ENCODE measurements at places on chromosomes 5 and 9.

DNA sequence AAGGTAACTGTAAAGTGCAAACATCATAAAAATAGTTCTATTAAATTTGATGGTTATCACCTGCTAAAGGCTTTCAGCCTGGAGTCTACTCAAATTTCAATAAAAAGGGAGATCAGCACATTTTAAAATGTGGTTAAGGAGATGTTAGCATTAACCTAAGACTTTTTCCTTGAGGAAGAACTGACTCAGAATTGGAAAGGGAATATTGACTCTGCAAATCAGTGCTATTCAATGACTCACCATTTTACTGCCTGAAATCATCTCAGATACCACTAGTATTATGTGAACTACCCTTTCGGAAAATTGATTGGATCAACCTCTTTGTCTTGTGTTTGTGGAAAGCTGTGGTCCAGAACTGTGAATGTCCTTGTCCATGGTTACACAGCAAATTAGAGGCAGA lies 113.3 kb downstream of the ADRB2 start:
- peak; percentile 60 for DNase-seq

- DNase-seq = no peak
Observed at GRCh38 chr9:93406371-93406770, 45.1 kb upstream of the FAM120A start.

DNA sequence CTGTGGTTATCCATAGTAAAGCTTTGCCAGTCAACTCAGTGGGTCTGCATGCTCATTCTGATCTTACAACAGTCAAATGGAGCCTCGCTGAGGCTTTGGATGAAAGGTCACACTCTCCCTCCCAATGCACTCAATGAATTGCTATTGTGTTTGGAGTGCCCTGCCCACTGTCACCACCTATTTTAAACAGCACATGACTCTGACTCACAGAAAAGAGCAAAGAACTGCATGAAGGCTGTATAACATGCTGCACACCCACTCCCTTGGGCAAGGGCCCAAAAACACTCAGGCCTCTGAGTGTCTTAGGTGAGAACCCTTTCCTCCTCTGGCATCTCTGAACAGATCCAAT lies 118.7 kb upstream of the CCDC112 start:
- peak; percentile 97 for DNase-seq

DNA sequence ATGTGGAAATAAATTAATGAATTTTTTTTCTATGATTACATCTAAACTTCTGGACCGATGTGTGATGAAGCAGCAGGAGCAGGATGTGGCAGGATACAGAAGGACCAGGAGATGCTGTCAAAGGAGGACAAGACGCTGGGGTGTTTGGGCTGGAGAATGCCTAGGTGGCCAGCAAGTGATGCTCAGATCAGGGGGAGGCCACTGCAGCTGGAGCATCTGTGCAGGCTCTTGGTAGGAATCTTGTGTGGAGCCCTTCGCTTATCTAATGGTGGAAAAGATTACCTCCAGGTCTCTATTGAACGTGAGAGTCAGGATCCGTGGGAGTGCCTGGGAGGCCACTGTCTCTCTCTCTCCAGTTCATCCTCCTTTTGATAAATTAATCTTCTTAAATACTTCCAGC lies 79.8 kb downstream of the MRPL36 start:
- no peak for DNase-seq

DNA sequence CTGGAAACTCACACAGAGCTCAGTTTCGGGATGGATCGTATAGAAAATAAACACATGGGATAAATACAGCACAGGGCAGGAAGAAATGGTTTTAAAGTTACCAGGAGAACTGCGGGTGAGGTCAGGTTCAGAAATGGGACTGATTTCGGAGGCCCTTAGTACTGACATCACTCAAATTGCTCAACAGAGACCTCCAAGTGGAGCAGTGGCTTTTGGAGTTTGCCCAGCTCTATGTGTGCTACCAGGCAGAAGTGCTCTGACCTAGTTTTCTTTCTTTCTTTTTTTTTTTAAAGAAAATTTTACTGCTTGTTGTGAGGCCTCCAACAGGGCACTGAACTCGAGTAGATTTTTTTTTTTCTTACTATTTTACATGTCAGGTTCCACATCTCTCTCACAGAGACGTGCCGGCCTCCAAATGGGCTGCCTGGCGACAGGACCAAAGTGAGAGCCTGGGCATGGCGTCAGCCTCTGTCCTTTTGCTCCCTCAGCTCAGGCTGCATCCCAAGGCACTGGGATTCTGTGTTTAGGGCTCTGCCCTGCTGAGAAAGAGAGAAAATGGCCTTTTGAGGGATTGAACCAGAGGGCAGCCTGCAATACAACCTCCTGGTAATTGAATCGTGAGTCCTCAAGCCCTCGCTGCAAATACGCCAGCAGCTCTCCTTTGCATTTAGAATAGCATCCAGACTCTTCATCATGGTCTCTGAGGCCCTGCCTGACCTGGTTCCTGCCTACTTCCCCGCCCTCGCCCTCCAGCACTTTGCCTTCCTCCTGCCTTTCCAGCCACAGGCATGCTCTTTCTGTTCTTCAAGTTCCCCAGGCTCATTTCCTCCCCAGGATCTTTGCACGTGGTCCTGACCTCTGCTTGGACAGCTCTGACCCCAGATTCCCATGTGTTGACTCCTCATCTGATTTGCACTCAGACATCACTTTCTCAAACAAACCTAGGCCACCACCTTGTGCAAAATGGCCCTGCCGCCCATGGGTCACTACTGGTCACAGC lies 173.5 kb downstream of the FGF1 start:
- peak; percentile 66 for DNase-seq

DNA sequence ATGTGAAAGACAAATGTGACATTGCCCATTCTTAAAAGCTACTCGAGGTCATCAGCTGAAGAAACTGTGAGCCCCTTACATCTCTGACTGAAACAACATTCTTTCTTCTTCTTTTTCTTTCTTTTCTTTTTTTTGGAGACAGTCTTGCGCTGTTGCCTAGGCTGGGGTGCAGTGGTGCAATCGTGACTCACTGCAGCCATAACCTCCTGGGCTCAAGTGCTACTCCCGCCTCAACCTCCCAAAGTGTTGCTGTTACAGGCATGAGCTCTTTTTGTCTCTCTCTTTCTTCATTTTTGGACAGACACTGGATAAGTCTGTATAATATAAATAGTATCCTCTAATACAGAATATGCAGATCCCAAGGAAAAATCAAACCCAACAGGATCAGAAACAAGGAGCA lies 263.7 kb upstream of the KLF9 start:
- DNase-seq = peak; percentile 67

GRCh38 chr5:147509710-147510651 lies at the start of gene DPYSL3:
Gene DPYSL3, minus strand, starts transcription at chr5:147510068. Its CDS starts 210 bp downstream, at chr5:147509858.
- DNase-seq = peak; percentile 65

- DNase-seq = no peak
Observed at GRCh38 chr9:114431003-114431402, 43.2 kb upstream of the AKNA start.

DNA sequence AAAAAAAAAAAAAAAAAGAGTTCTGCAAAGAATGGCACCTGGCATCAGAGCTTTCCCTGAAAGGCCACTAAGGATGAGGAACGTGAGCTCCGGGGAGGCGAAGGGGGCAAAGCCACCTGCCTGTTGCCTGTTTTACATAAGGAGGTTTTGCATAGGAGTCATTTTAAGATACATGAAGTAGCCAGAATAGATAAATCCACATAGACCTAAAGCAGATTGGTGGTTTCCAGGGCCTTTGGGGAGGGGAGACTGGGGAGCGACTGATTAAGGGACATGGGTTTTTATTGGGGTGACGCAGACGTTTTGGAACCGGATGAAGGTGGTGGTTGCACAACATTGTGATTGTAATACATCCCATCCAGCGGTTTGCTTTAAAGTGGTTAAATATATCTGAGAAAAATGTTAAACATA lies 7.1 kb downstream of the NEK6 start:
- peak; percentile 78 for DNase-seq

DNA sequence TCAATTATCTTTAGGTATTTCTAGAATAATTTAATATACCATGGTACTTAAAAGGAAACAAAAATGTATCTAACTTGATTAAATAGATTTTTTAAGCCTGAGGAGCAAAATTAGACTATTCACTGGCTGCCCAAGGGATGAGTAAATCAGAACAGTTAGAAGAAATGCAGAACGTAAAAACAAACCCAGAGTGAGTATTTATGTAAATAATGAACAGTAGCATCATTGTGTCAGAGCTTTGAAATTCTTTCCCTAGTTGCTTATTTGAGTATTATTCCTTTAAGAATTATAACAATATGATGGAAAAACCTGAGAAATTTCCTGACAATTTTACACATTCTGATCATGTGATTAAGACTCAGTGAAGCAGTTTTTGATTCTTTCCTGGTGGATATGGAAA lies 200.9 kb downstream of the GDNF start:
- peak; percentile 33 for DNase-seq

- DNase-seq = peak; percentile 39
Observed at GRCh38 chr5:96141749-96142148, 180.1 kb upstream of the ELL2 start.

DNA sequence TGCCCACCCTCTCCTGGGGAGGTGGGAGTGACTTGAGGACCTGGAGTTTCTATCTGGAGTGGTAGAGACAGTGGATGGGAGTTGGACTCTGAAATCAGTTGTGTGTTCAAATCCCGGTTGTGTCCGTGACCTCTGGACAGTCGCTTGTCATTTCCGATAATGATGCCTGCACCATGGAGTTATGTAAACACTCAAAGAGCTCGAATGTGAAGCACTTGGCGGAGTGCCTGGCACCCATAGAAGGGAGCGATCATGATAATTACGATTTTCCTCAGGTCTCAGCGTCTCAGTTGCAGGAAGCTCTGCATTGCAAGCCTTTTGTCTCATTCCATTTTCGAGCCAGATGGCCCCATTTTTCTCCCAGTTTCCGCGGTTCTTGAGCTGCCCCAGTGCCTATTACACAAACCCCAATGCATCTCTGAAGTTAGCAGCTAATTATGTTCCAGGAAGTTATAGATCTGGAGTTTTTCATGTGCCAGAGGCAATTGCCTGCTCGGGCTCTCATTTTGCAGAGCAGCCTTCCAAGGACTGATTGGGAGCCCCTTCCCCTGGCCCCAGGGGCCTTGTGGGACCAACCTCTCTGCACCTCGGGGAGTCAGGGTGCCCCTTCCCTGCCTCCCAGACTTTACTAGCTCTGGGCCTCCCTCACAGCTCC lies 175.5 kb upstream of the MVB12B start:
- no peak for DNase-seq

DNA sequence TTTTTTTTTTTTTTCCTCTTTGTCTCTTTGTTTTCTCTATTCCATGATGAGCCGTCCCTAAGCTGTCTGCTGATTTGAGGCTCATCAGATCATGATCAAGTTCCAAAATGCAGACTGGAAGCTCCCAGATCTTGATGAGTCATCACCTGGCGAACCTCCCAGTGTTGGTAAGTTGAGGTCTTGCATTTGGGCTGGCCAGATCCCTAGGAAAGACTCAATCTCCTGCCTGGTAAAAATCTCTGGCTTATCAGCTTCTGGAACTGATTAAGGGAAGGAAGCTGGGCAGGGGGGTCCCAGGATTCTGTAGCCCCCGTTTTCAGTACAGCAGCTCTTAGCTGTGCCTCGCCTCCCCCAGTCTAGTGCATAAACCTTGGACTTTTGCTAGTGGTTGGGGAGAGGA lies 69.0 kb downstream of the TSPAN17 start:
- peak; percentile 94 for DNase-seq

DNA sequence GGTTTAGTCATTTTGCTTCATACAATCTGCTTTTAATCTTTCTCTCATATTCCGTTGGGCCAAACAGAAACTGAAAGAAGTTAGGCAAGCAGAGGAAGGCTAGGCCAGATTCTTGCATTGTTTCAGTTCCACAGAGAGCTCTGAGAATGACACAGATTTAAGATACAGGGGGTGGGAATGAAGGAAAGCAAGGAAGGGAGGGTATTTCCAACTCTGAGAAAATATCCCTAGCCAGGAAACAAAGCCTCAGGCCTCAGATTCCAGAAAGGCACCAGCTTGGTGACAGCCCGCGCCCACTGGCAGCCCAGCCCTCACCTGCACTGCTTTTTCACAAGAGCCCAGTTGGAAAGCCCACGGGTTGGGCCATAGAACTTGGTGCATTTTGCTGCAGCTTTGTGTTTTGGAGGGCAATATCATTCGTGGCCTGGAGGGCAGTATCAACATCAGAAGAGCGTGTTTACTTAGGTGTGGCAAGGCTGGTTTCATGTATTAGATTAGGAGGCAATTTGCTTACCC lies 63.5 kb downstream of the ENC1 start:
- peak; percentile 64 for DNase-seq

GRCh38 chr9:40928803-40929487 lies 199.5 kb downstream of the FOXD4L6 start:
- no peak for DNase-seq

DNA sequence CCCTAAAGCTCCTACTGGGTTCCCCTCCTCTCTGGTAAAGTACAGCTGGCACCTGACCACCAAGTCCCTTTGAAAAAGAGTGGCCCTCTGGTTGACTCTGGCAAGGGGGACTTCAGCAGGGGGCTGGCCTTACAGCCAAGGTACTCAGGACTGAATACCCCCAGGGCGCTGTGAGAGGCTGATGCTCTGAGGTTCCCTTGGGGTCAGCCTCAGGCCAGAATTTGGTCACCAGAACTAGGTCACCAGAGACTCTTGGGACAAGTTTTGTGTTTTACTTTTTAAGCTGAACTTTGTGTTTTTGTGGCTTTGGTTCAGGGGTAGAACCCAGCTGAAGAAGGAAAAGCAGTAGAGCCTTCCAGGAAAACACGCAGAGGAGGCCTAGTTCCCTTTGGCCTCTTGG lies 23.3 kb upstream of the SMU1 start:
- DNase-seq = no peak

- DNase-seq = peak; percentile 91
Observed at GRCh38 chr5:125484272-125484741, 737.9 kb upstream of the ZNF608 start.

GRCh38 chr9:90097237-90097636 lies 492.4 kb downstream of the GADD45G start:
- DNase-seq = no peak

GRCh38 chr5:142364251-142365145 lies 39.7 kb upstream of the SPRY4 start:
- DNase-seq = no peak

GRCh38 chr9:120477534-120478001 lies 102.4 kb downstream of the CDK5RAP2 start:
- peak; percentile 93 for DNase-seq

- DNase-seq = no peak
Observed at GRCh38 chr5:455806-456205, 12.8 kb downstream of the EXOC3 start.

- peak; percentile 56 for DNase-seq
Observed at GRCh38 chr9:78297672-78297961, 692 bp downstream of the PSAT1 start.

GRCh38 chr5:150729859-150730258 lies 29.0 kb downstream of the DCTN4 start:
- DNase-seq = no peak

Measured in fibroblast of mammary gland (primary cell).